ENCODE measurements at places on chromosomes 4 and X.

DNA sequence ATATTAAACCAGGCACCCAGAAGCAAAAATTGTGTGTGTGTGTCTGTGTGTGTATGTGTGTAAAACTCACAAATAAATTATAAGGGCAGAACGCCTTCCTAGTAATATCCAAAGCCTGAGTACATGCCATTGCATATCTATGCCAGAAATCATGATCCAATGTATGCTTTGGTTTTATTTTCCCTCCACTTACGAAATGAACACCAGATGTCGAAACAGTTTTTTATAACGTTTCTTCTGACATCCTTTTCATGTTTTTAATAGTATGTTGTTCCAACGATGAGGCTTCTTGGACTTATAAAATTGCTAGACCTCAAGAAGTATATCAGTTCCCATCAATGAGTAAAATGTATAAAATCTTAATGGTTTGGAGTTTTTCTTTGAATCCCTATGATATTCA lies 55.4 kb downstream of the KCNIP4 start:
- no peak for DNase-seq

- no peak for DNase-seq
These were observed 28.6 kb upstream of the UTP14A start for GRCh38 chrX:129877401-129877800.

GRCh38 chr4:41670982-41671381 lies 77.5 kb downstream of the PHOX2B start:
- no peak for DNase-seq

DNA sequence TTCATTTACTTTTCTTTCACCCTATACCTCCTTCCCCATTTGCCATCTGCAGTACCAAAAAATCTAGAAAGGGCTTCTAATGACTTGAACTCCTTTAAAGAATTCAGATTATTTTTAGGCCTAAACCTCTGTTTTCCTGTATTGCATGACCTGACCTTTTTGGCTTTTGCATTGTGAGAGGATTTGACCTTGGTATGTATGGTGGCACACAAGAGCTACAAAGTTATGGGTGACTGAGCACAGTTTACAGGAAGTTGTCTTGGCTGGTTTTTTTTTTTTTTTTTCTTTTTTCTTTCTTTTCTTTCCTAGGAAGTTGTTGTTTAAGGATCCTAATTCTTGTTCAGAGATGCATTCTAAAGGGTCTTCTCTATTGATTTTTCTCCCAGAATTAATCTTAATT lies 32.0 kb upstream of the MTMR8 start:
- DNase-seq, result no peak

GRCh38 chr4:80839281-80839680 lies 191.2 kb upstream of the BMP3 start:
- no peak for DNase-seq
